ENCODE measurements at places on chromosomes 11 and 22. TPM values are rescaled to one million over a fixed set of nuclear protein-coding genes. Genes with fewer than 3 reads are reported as not detected.

SYTL2 gene
- total RNA-seq: 2.0 TPM

DMC1 gene
- total RNA-seq: 1.8 TPM

ARHGAP20 gene
- 1.0 TPM for total RNA-seq

ANGPTL5 gene
- total RNA-seq: not detected

OR4S1 gene
- total RNA-seq: not detected

ROBO4 gene
- 692 TPM for total RNA-seq

OR5D16 gene
- total RNA-seq: not detected

OR52H1 gene
- total RNA-seq: not detected

USP35 gene
- total RNA-seq: 8.1 TPM

WT1 gene
- not detected for total RNA-seq

APOL5 gene
- not detected for total RNA-seq

MRPL49 gene
- total RNA-seq: 51.8 TPM

SESN3 gene
- total RNA-seq: 113 TPM

NAP1L4 gene
- 132 TPM for total RNA-seq

KRTAP5-11 gene
- total RNA-seq: not detected

HEPACAM gene
- under 0.01 TPM for total RNA-seq

TEX12 gene
- total RNA-seq: not detected

MS4A6E gene
- total RNA-seq: not detected

FADS1 gene
- 73.6 TPM for total RNA-seq

NPAS4 gene
- total RNA-seq: not detected

PHETA2 gene
- total RNA-seq: 25.7 TPM

CCDC81 gene
- total RNA-seq: 0.23 TPM

CCDC73 gene
- total RNA-seq: not detected

KCTD14 gene
- 0.51 TPM for total RNA-seq

SLC5A4 gene
- 2.7 TPM for total RNA-seq

ESAM gene
- total RNA-seq: 84.4 TPM

CDC42EP2 gene
- 11.4 TPM for total RNA-seq

RFPL3 gene
- not detected for total RNA-seq

PSMD13 gene
- total RNA-seq: 160 TPM

CHRM1 gene
- not detected for total RNA-seq

RCE1 gene
- total RNA-seq: 27.0 TPM

OR51A7 gene
- not detected for total RNA-seq

PAMR1 gene
- 0.84 TPM for total RNA-seq

UPK3A gene
- total RNA-seq: not detected

OR10A2 gene
- total RNA-seq: not detected

LRRN4CL gene
- total RNA-seq: 0.51 TPM

CD248 gene
- total RNA-seq: 0.23 TPM

GGT5 gene
- total RNA-seq: 27.8 TPM

APOBEC3H gene
- total RNA-seq: not detected

YPEL4 gene
- 0.05 TPM for total RNA-seq

C11orf65 gene
- 0.09 TPM for total RNA-seq
